Muscle of back (tissue), 13 donors: ENCODE measurements at places on chromosomes 3 and 15.
A peak's percentile ranks its signal among the peaks of the same experiment; 100 is the strongest.

DNA sequence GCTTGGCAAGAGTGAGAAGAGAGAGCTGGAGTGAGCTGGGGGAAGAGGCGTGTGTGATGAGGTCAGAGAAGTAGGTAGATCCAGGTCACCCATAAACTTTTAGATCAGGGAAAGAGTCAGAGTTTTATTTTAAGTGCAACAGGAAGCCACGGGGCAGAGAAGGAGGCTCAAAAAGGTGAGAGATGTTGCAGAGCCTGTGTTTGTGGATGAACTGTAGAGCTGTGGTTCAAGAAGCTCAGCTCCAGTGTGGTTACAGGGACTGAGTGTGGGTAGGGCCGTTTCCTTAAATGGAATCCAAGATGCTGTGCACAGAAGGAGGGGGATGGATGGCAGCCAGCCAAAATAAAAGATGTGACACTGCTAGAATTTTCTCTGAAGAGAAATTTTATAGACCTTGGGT lies 337.2 kb downstream of the SATB1 start:
- no peak for DNase-seq

DNA sequence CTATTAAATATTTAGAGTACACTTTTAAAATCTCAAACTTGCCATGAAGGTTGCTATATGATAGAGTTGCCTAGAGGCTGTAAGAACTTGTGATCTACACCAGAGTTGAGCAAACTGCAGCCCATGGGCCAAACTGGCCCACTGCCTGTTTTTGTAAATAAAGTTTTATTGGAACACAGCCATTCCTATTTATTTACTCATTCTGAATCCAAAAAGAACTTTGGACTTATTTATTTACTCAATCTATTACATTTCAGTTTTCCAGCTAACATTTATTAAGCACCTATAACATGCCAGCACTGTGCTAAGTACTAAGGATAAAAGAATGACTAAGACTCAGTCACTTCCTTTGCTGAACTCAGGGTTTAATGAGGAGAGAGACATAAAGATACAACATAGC lies 403.6 kb downstream of the ERC2 start:
- DNase-seq: no peak

DNA sequence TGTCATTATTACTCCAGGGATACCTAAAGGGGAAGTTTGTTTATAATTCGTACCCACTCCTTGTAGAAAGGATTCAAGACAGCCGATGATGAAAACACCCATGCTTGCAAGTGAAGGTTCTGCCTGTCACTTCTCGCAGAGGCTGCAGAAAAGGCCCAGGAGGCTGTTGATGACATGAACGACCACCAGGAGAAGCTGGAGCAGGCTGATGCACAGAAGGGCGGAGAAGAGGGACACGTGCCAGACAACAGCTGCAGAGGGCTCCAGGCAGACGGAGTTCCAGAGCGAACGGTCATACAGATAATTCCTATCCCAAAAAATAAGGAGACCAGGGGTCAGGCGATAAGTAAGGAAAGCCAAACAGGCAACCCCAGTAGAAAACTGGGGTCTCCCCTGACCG lies 5.7 kb upstream of the DYNLT2B start:
- peak; percentile 59 for DNase-seq

DNA sequence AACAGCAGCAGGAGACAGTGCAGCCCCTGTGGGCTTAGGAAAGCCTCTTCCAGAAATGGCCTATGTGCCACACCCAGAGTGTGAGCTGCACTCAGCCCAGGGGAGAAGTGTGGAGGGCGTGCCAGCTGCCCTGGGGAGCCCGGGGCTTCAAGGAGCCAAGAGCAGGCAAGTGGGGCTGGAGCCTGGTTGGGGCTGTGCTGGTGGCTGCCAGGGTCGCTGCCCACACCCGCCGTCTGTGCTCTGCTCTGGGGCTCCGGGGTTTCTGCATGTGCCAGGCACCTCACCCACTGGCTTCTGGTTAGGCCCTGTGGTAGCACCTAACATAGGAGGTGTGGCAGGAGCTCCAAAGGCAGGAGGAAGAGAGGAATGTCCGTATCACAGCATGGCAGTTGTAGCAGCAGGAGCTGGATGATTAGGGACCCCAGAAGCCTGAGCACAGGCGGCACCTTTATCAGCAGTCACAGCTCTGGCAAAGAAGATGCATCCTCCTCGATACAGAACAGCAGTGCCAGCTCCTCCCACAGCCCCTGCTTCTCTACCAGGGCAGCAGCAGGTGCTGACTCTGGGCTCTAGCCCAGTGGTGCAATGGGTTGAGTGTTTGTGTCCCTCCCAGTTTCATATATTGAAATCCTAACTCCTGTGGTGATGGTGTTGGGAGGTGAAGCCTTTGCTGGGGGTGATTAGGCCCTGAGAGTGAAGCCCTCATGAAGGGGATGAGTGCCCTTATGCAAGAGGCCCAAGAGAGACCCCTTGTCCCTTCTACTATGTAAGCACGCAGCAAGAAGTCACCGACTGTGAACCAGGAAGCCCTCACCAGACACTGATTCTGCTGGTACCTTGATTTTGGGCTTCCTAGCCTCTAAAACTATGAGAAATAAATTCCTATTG lies 70.0 kb upstream of the KLF13 start:
- DNase-seq: no peak

GRCh38 chr3:37945807-37946530 lies 44.6 kb upstream of the VILL start:
- no peak for DNase-seq

DNA sequence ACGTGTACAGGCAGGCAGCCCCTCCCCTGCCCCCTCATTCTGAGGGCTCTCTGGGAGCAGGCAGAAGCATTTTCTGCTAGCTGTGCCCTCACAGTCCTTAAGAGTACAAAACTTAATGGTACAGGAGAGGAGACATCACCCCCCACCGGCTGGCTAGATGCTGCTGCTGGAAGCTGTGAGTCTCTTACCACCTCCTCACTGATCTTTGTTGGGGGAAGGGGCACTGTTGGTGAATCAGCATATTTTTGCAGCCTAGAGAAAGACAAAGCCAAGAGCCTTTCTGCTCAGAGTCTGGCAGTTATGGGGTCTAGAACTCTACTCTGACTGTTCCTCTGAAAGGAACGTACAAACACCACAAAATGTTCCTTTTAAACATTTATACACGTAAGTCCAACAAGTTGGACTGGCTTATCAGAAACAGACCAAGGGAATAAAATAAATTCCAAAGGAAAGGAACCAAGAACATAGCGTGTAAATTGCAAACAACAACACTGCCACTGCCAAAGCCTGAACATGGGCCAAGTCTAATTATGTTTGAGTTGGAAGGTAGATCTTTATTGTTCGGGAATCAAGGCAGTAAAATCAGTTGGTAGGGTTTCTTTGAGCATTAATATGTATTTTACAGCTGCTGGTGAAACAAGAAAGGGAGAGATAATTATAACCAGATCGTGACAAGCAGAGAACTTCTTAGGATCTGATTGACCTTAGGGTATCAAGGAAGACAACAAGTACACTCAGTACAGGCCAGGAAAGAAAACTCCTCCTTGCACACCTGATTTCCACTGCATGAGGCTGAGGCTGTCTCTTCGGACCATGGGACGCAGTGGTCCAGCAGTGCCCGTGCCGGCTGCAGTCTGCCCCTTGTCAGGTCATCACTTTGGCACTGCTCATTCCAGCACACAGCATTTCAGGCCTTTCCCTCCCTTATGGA lies 27.4 kb downstream of the CLK3 start:
- DNase-seq: peak; percentile 38

GRCh38 chr15:99486371-99487336 lies 79.1 kb upstream of the MEF2A start:
- peak; percentile 66 for DNase-seq

DNA sequence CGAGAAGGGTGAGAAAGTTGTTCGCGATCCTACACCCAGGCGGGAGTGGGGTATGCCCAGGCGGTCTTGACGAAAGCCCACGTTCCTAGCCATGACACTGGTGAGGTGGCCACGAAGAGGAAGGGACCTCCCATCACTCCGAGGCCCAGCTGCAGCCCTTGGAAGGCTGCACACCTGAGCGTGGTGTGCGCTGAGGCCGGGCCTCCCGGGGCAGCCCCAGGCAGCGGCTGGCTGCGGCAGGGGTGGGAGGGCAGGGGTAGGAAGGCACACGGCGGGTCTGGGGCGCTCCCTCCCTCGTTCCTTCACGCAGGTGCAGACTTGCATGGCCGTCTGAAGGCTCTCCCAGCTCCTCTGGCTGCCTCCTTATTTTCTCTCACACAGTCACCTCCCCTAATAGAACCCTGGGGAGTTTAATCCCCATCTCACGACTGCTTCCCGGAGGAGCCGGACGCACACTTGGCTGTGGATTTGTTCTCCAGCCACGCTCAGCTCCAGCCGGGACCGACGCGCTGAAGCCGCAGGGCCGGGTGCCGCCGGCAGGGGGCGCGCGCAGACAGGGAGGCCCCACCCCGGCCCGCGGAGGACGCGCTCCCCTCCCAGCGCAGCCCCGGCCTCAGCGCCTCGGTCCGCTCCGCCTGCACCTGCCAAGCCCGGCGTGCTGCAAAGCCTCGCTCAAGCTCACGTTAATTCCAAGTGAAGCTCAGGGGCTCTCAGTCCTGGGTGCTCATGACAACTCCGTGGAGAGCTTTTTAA lies 37.8 kb upstream of the MUC4 start:
- no peak for DNase-seq

DNA sequence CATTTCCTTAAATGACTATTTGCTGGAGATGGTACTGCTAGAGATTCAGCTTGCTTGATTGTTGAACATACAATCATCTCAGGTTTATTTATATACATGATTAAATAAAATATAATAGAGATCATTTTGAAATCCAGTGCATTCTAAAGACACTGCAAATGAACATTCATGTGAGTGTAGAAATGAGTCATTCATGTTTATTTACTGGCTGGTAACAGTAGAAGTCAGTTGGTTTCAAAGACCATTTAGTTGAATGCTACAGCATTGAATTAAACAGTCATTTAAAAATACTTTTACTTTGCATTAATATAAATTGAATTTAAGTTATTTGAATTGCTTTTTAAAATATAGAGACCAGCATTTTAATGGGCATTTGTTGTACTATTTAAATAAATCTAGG lies 551.9 kb upstream of the GOLIM4 start:
- DNase-seq: no peak

DNA sequence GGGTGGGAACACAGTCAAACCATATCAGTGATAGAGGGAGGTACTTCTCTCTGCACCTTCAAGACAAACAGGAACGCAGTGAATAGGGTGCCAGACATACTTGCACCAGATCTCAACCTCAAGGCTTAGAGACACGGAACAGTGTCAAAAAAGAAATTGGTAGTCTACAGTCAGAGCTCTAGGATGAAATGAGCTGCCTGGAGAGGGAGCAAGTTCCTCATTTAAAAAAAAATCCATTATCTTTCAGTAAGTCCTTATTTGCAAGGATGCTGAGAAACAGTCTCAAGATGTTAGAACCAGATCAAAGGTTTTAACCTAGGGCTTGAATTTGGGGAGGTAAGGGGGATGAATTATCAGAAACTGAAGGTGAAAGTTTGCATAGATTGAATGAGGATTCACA lies 20.2 kb upstream of the LMCD1 start:
- peak; percentile 32 for DNase-seq

- DNase-seq: peak; percentile 6
Observed at GRCh38 chr3:28726840-28727239, 378.2 kb upstream of the AZI2 start.

GRCh38 chr3:161950318-161950868 lies 453.8 kb downstream of the OTOL1 start:
- no peak for DNase-seq

GRCh38 chr15:31254431-31255175 lies 72.0 kb upstream of the KLF13 start:
- no peak for DNase-seq

DNA sequence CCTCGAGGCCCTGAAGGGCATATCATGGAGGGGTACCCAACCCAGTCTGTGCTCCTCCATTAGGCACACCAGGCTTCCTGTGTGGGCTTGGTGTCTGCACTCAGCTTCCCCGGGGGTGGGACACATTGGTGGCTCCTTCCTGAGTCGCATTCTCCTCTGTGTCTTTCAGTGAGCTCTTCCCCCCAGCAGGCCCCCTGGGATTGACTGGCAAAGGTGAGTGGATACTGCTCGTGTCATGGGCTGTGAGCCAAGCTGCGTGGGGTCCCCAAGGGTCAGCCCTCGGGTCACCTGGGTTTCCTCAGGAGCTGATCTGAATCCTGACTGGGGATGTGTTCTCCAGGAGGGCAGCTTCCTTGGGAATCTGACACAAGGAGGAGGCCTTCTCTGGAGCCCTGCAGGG lies 231.0 kb downstream of the SNRPN start:
- DNase-seq: no peak

DNA sequence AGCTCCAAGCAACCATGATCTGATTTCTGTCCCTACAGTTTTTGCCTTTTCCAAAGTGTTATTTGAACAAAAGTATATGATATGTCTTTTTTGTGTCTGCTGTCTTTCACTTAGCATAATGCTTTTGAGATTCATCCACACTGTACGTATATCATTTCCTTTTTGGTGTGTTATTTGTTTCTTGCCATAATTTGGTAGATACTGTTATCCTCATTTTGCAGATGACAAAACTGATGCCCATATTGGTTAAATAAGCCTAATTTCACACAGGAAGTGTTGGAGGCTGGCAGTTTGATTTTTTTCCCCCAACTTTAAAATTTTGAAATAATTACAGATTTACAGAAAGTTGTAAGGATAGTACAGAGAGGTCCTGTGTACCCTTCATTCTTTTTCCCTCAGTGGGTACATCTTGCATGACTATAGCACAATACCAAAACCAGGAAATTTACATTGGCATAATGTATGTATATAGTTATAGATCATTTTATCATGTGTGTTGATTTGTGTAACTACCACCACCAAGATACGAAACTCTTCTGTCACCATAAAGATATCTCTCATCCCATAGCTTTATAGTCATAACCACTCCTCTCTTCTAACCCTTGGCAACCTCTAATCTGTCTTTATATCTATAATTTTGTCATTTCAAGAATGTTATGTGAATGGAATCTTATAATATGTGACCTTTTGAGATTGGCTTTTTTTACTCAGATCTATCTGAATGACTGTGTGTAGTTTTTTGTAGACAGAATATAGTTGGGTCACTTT lies 55.6 kb downstream of the RASA2 start:
- no peak for DNase-seq

DNA sequence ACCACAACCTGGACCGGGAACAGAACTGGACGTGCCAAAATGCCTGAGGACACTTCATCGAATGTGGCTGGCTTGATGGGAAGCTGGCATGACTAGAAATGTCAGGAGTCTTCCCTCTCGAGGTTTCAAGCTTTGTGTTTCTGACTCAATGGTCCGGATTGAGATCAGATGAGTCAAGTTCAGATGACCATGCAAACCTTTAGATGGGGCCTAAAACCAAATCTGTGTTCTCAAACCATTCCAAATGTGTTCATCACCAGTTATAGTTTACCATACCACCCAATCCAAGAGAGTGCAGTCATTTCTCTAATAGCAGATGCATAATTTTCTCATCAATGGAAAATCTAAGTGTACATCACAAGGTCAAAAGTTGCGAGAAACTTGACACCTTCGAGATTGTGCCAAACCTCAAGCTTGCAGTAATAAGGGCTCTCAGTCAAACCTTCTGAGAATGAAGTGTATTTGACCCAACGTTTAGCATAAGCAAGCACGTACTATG lies 369.1 kb downstream of the RORA start:
- DNase-seq: peak; percentile 20

DNA sequence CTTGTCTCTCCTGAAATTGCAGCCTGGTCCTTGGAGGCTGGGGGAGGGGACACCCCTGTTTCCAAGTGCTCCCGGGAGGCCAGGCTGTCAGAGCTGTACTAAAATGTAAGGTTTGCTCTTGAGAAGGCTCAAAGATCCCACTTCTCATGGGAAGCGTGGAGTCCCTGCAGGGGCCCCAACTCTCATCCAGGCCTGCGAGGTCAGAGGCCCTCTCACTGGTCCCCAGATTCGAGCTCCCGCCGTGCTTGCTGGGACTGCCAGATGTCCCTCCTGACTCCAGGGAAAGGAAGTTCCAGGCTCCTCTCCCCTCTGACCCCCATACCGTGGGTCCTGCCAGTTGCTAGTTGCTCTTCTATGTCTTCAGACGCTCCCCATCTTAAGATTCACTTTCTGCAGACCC lies 14.5 kb upstream of the ANPEP start:
- no peak for DNase-seq
